ENCODE measurements at places on chromosomes 13 and 19. TPM values are rescaled to one million over a fixed set of nuclear protein-coding genes. Genes with fewer than 3 reads are reported as not detected.

CEACAM21 gene
- not detected for total RNA-seq

CERS1 gene
- total RNA-seq = 0.29 TPM

CGB5 gene
- total RNA-seq = not detected

OR7A10 gene
- not detected for total RNA-seq

PLIN5 gene
- not detected for total RNA-seq

ZIK1 gene
- 8.1 TPM for total RNA-seq

METTL21C gene
- not detected for total RNA-seq

ZNF440 gene
- total RNA-seq = 10.4 TPM

KLF1 gene
- not detected for total RNA-seq

PROSER1 gene
- 9.1 TPM for total RNA-seq

MIER2 gene
- 14.5 TPM for total RNA-seq

GIPC3 gene
- total RNA-seq = not detected

CILP2 gene
- under 0.01 TPM for total RNA-seq

NRTN gene
- 0.50 TPM for total RNA-seq

GPR12 gene
- not detected for total RNA-seq

SUGT1 gene
- 64.0 TPM for total RNA-seq

FCER2 gene
- total RNA-seq = not detected

SLC5A5 gene
- not detected for total RNA-seq

ZNF93 gene
- total RNA-seq = 5.1 TPM

IZUMO1 gene
- not detected for total RNA-seq

FCGBP gene
- 1.2 TPM for total RNA-seq

CLEC17A gene
- under 0.01 TPM for total RNA-seq

ZNF579 gene
- 9.3 TPM for total RNA-seq

VSTM1 gene
- total RNA-seq = not detected

Data from smooth muscle cell of trachea (primary cell).